ENCODE measurements at places on chromosomes 5 and 9. TPM values are rescaled to one million over a fixed set of nuclear protein-coding genes. Genes with fewer than 3 reads are reported as not detected.
A peak's percentile ranks its signal among the peaks of the same experiment; 100 is the strongest.

The HSD17B3 gene
- total RNA-seq: not detected

- peaks cover 51% of the 10 kb centered on the region for H3K4me1 ChIP-seq
- peak overlapping the region; percentile 76 for H3K27ac ChIP-seq
- no peak for DNase-seq
- H3K36me3 ChIP-seq: no peaks in the 10 kb centered on the region
Measured at GRCh38 chr5:14447958-14448911, 133.4 kb upstream of the OTULINL start.

DNA sequence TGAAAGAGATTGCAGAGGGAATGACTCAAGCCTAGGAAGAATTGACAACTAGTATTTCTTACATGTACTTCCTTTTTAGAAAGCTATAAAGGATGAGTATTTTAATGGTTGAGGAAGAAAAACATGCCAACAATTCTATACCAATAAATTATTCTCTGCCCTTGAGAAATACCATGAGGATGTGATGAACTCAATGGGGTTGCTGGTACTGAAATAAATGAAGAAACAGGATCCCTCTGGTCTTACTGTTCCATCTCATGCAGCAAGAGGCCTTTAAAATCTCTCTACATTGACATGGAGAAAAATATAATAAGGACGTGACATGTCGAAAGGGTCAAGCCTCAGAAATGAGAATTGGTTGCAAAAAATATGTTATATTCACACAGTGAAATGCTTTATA, 477.3 kb downstream of the GABRG2 start:
- H3K4me1 ChIP-seq: no peaks in the 10 kb centered on the region
- no peak for DNase-seq

DNA sequence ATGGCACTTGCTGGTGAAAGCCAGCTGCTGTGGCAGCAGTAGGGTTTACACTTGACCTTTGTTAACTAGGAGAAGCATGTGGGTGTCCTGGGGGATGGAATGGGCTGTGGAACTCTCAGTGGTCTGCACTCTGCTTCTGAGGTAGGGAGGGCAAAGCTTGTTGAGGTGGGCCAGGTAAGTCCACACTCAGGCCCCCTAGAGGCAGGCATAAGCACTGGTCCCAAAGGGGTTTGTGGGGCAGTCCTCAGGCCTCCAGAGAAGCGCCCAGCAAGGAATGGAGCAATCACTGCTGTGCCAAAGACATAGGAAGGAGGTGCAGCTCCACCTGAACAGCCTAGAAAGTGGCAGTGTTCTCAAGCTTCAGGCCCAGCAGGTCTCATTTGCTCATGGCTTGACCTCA, 34.7 kb downstream of the INSL4 start:
- H3K27me3 ChIP-seq: no peaks in the 10 kb centered on the region
- H3K36me3 ChIP-seq: no peaks in the 10 kb centered on the region
- no peak overlapping the region for H3K27ac ChIP-seq
- no peaks in the 10 kb centered on the region for H3K4me1 ChIP-seq
- no peak for DNase-seq
- no peak overlapping the region for H3K4me3 ChIP-seq

DNA sequence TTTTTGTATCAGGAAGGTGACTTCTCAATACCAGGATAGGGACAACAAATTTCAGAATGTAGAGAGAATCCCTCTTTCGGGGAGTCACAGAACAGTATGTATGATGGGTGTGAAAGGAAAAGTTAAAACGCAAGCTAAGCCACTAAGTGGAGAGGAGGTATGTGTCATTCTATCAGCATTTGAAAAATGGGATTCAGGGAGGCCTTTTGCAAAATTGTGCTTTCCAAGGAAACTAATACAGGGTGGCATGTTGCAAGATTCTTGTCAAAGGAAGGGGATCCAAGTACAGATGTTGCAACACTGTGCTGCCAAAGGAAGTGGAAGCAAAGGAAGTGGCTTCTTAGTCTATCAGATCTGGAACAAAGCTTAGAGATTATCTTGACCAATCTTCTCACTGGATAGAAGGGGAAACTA, 12.6 kb upstream of the TNIP1 start:
- H3K27me3 ChIP-seq: no peaks in the 10 kb centered on the region
- peak overlapping the region; percentile 71 for H3K27ac ChIP-seq
- DNase-seq: peak; percentile 66
- no peak overlapping the region for H3K4me3 ChIP-seq
- H3K36me3 ChIP-seq: no peaks in the 10 kb centered on the region
- H3K4me1 ChIP-seq: peaks cover 37% of the 10 kb centered on the region

DNA sequence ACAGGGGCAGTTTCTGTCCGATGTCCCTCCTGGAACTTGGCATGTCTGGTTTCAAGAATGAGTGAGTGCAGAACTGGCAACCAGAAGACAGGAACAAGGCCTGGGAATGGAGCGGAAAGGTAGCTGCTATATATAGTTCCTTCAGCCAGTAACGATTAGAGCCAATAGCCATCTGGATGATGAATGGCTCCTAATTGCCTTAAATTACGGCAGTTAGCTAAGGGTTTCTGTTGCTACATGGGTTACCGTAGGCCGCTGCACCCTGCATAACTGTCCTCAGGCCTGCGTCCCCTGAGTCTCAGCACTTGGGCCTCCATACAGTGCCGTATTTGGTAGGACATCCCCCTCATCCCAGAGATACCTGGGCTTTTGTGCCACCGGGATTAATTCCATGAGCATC, 29.4 kb downstream of the WWC1 start:
- no peak for DNase-seq
- no peak overlapping the region for H3K27ac ChIP-seq
- H3K27me3 ChIP-seq: no peaks in the 10 kb centered on the region
- H3K4me1 ChIP-seq: no peaks in the 10 kb centered on the region

DNA sequence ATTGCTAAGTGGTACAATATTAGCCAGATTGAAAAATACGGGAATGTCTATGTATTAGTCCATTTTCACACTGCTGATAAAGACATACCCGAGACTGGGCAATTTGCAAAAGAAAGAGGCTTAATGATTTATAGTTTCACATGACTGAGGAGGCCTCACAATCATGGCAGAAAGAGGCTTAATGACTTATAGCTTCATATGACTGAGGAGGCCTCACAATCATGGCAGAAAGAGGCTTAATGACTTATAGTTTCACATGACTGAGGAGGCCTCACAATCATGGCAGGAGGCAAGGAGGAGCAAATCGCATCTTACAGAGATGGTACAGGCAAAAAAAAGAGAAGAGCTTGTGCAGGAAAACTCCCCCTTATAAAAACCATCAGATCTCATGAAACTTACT, 32.3 kb upstream of the OLFM1 start:
- no peaks in the 10 kb centered on the region for H3K4me1 ChIP-seq
- H3K27me3 ChIP-seq: peaks cover 22% of the 10 kb centered on the region
- DNase-seq: no peak
- no peak overlapping the region for H3K4me3 ChIP-seq
- H3K27ac ChIP-seq: no peak overlapping the region
- no peaks in the 10 kb centered on the region for H3K36me3 ChIP-seq

DNA sequence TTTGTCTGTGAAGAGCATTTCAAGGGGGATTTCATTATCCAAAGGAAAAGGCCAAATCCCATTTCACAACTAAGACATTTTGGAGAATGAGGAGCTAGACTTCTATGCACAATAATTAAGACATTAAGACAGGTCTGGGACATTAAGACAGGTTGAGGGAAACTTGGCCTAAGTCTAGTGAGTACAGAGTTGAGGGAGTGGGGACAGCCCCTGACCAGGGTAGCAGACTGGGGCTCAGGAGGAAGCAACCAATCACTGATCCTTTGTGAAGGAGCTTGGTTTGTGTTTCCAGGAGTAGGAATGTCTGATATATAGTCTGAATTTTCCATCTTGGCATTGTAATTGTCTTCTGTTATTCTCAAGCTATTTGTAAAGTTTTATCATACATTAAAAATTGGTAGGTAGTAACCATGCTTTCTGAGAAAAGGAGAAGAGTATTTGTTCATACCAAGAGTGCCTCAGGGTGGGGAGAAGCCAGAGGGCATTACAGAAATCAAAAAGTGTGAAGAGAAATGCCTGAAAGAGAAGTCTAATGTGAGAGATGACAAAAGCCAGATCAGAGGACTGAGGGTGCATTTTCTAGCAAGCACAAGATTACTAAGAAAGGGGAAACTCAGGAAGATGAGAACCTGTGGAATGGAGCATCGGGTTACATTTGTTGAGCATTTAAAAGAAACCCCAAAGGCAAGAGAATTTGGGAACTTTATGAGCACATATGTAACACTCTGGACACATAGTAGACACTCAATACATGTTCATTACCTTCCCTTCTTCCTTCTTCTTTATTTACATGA, 189.3 kb upstream of the PIK3R1 start:
- no peak for DNase-seq
- H3K4me1 ChIP-seq: peaks cover 10% of the 10 kb centered on the region
- no peak overlapping the region for H3K4me3 ChIP-seq
- no peak overlapping the region for H3K27ac ChIP-seq
- H3K36me3 ChIP-seq: no peaks in the 10 kb centered on the region
- no peaks in the 10 kb centered on the region for H3K27me3 ChIP-seq

DNA sequence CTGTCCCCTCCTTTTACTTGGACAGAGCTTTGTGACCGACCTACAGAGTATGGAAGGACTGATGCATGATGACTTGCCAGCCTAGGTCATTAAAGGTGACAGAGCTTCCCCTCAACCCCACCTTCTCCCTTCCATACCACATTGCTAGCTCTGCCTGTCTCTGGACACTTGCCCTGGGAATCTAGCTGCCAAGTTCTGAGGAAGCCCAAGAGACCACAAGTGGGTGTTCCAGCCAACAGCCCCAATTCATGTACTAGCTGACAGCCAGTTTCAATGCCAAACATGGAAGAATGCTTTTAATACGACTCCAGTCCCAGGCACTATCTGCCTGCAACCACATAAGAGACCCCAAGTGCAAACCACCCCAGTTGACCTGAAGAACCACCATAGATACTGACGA, 477.1 kb downstream of the SPOCK1 start:
- no peak overlapping the region for H3K4me3 ChIP-seq
- no peak for DNase-seq
- no peaks in the 10 kb centered on the region for H3K27me3 ChIP-seq
- H3K4me1 ChIP-seq: no peaks in the 10 kb centered on the region
- H3K36me3 ChIP-seq: no peaks in the 10 kb centered on the region
- H3K27ac ChIP-seq: no peak overlapping the region

- no peaks in the 10 kb centered on the region for H3K4me1 ChIP-seq
- H3K27me3 ChIP-seq: no peaks in the 10 kb centered on the region
- no peaks in the 10 kb centered on the region for H3K36me3 ChIP-seq
- H3K27ac ChIP-seq: no peak overlapping the region
- no peak for DNase-seq
Measured at GRCh38 chr5:159163027-159163700, 46.2 kb downstream of the RNF145 start.

DNA sequence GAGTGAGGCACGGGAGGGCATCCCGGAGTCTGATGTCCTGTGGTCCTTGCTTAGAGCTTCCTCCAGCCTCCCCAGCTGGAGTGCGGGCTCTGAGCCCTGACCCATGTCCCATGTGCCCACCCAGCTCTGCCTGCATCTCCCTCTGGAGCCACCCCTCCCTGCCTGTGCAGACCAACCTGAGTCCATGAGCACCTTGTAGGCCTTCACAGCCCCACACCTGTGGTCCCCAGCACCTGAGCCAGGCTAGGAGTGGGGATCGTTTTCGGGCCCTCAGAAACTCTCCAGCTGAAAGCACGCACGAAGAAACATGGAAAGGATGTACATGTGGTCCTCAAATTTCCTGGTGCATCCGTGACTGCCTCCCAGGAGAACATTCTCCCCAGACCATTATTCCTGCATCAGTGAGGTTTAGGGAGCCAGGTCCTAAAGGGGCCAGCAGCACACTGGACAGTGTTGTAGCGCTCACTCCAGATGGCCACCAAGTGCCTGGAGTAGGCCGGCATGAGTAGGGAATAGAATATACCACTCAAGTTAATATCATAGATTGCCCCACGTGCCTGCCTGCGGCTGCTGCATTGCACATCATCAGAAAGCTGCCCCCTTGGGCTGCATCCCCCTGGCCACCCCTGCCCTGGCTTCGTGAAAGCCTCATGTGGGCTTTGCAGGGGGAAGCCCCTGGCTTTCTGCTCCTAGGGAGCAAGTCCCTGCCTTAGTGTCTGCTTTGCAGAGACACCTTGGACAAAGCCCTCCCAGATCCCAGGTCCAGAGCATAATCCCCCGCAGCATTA, 80.6 kb downstream of the WNK2 start:
- peaks cover 17% of the 10 kb centered on the region for H3K4me1 ChIP-seq
- no peak overlapping the region for H3K27ac ChIP-seq
- no peaks in the 10 kb centered on the region for H3K27me3 ChIP-seq
- no peak overlapping the region for H3K4me3 ChIP-seq
- peaks cover 5% of the 10 kb centered on the region for H3K36me3 ChIP-seq
- DNase-seq: no peak

The SLC9A3 gene
- 4.5 TPM for total RNA-seq

GRCh38 chr5:96344678-96345577, 88.1 kb downstream of the PCSK1 start:
- DNase-seq: no peak
- H3K27ac ChIP-seq: no peak overlapping the region
- H3K4me3 ChIP-seq: no peak overlapping the region

The FRRS1L gene
- not detected for total RNA-seq

The NDUFB6 gene
- total RNA-seq: 93.5 TPM

- no peaks in the 10 kb centered on the region for H3K4me1 ChIP-seq
- no peaks in the 10 kb centered on the region for H3K36me3 ChIP-seq
- H3K27ac ChIP-seq: no peak overlapping the region
- H3K4me3 ChIP-seq: no peak overlapping the region
Measured at GRCh38 chr5:135340568-135340967, 58.5 kb downstream of the MACROH2A1 start.

DNA sequence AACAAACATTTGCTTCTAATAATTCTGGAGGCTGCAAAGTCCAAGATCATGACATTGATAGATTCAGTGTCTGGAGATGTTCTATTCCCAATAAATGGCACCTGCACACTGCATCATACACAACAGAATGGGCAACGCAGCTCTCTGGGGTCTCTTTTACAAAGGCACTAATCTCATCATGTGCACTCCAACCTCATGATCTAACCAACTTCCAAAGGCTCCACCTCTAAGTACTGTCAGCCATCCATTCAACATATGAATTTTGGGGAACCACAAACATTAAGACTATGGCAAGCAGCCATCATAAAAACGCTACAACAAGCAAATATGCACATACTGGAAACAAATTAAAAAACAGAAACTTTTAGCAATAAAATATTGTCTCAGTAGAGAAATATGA, 121.1 kb downstream of the CYLC2 start:
- DNase-seq: no peak
- no peaks in the 10 kb centered on the region for H3K27me3 ChIP-seq
- H3K4me1 ChIP-seq: no peaks in the 10 kb centered on the region
- H3K27ac ChIP-seq: no peak overlapping the region
- no peak overlapping the region for H3K4me3 ChIP-seq
- no peaks in the 10 kb centered on the region for H3K36me3 ChIP-seq

- DNase-seq: peak; percentile 32
- no peaks in the 10 kb centered on the region for H3K27me3 ChIP-seq
- H3K36me3 ChIP-seq: no peaks in the 10 kb centered on the region
- no peak overlapping the region for H3K4me3 ChIP-seq
- H3K27ac ChIP-seq: no peak overlapping the region
Measured at GRCh38 chr5:135135530-135136226, 101.7 kb upstream of the PITX1 start.

The F12 gene
- 1.2 TPM for total RNA-seq

The QRFP gene
- not detected for total RNA-seq

- no peak for DNase-seq
- no peaks in the 10 kb centered on the region for H3K27me3 ChIP-seq
- H3K4me3 ChIP-seq: no peak overlapping the region
- H3K4me1 ChIP-seq: no peaks in the 10 kb centered on the region
Measured at GRCh38 chr5:37132646-37133045, 116.5 kb downstream of the CPLANE1 start.

The HK3 gene
- total RNA-seq: 0.53 TPM

Data from gastrocnemius medialis (tissue), 4 donors.